ENCODE measurements at places on chromosomes 7 and 10.

DNA sequence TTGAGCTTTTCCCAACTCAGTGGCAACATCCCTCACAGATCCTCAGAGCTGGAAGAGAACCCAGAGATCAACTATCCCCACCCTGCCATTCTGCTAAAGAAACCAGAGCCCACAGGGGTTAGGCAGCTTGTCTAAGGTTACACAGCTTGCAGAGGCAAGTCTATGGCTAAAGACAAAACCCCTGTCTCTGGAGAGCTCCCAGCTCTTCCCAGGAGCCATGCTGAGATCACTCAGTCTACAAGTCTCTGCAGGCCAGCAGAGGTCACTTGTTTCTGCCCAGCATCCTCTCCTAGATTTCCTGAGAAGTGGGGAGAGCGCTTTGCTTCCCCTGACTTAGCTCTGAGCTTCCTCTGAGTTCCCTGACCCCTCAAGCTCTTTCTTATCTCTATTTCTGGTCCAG lies 28.5 kb upstream of the LOXL4 start:
- DNase-seq, result peak; percentile 42

DNA sequence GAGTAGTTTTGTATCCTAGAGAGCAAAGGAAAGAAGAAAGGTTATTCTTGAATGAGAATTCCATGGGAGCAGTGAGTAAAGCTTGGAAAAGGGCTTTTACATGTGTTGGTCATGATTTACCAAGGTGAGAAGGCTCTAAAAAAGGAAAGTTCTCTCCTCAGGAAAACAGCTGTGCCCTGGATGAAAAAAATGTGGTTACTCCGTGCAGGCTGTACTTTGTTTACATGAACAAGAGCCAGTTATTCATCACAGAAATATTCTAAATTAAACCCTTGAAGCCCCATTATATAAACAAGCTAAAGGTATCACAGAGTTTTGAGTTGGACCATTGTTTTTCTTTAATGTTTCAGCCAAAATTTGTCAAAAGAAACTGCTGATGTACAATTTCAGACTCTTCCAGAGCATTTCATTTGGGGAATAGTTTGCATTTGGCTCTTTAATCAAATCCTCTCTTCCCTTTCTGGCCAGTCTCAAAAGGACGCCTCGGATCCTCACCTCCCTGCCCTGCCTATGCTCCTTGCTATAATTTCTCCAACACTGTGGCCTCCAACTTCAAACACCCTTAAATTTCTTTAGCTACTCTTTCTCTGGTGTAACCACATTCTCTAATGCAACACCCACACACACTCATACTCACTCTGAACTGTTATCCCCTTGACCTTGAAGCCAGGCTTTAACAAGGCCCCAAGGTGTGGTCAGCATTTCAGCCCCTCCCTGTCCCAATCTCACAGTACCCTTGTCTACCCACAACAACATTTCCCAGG lies 47.4 kb downstream of the AFAP1L2 start:
- peak; percentile 7 for DNase-seq

DNA sequence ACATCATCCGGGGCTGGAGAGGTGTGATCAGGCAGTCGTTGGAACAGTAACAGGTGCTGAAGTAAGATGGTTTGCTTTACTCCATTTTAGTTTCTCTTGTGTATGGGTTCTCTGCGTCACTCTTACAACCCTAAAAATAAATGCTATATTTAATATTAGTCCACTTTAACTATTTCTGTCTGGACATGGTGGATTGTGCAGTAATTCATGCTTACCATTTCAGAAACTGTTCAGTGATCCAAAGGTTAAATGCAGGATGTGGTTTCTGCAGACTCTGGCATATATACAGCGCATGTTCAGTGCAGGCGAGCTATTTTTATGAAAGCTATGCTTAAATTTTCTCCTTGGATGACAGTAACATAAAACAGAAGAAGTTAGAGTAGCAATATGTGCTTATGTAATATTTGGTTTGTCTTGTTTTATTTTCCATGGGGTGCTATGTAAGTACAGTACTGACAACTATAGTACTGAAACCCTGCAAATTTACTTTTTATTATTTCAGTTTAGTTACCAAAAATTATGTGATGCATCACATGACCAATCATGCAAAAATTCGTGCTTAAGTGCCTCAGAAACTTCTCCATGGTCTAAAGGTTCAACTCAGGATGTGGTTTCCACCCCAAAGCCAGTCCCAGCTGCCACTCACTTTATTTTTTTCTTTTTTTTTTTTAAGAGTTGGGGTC lies 46.6 kb upstream of the GRID1 start:
- DNase-seq, result peak; percentile 45

DNA sequence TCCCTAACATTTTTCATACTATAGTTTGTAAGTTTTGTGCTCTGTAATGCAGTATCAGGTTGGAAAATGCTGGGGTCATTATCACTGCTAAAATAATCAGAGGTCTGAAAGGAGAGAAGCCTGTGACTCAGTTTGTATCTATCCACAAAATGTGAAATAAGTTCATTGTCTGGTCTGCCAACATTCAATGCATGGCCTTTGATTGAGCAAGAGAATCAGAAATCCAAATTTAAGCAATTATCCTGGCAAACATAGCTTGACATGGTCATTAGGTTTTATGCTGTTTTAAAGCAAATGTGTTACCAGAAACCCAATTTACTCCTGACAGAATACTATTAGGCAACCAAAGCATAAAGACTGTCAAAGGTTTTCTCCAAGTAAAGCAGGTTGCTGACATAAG lies 709.7 kb upstream of the SEMA3D start:
- no peak for DNase-seq

DNA sequence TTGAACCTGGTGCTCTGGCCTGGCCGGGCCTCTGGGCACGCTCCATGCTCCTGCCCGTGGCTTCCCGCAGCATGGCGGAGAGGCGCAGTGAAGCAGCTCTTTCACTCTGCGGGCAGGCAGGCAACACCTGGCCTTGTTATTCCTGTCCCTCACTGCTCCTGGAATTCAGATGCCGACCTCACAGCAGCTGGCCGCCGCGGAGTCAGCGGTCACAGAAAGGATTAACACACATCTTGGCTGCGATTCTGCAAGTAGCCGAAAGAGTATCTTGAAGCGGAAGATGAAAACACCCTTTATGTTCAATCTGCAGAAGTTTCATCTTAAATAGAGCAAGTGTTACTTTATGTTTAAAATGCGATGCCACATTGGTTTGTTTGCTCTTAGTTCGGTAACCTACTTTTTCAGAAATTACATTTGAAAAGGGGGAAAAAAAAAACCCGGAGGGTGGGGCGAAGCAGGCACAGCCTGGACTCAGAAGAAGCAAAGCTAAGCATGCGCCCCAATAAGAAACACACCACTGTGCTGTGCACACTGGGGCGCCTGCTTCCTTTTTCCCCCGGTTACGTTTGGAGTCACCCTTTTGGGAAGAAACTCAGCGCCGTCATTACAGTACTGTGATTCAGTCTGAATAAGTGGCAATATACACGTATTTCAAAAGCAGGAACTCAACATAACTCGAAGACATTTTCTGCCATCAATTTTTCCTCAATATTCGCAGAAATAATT lies 42.3 kb downstream of the BRI3 start:
- DNase-seq, result peak; percentile 24

DNA sequence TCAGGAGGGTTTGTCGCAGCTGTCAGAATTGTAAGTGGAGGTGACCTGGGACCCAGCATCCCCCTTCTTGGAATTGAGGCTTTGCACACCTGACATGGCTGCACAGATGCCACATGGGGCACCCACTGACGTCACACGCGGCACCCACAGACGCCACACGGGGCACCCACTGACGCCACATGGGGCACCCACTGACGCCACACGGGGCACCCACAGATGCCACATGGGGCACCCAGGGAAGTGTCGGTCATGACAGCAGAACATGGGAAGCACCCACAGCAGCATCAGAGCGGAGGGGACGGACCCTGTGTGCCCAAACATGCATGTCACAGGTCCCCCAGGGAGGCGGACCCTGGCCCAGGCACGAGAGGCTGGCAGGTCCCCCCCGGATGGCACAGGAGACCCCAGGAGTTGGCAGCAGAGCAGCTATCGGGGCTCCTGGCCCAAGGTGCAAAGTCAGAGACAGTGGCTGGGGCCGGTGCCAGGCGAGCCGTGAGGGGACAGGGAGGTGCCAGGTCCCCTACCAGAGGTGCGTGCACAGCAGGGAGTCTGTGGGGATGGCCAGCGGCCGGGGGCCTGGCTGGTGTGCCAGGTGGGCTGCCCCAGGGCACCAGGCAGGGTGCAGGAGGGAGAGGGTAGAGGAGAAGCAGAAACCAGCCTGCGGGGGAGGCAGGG lies 21.1 kb downstream of the KNDC1 start:
- DNase-seq, result no peak

GRCh38 chr7:100602889-100603725 lies 944 bp downstream of the PCOLCE start:
- peak; percentile 86 for DNase-seq

- no peak for DNase-seq
Measured at GRCh38 chr7:497346-497745, 22.3 kb downstream of the PDGFA start.

GRCh38 chr7:39410582-39410981 lies 155.6 kb upstream of the YAE1 start:
- peak; percentile 2 for DNase-seq

DNA sequence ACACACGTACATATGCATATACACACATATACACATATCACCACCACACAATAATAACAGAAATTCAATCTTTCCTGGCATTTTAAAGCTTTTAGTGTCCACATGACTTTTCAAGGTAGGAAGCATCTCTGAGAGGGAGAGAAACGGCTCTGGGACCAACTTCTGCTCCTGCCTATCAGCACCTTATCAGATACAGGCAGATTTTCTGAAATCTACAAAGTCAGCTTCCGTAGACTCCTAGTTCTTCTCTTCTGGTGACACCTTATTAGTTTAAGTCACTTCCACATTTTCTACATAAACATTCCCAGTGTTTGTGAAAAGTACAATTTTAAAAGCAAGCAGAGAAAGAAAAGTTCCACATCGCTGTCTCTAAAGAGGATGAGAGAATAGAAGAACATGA lies 74.5 kb downstream of the ZNF22 start:
- DNase-seq, result no peak

- no peak for DNase-seq
Measured at GRCh38 chr7:157851501-157852067, 514.8 kb downstream of the DNAJB6 start.

- DNase-seq, result no peak
Measured at GRCh38 chr7:66669088-66669487, 40.4 kb downstream of the KCTD7 start.

GRCh38 chr7:87687653-87688254 lies 59.6 kb downstream of the RUNDC3B start:
- DNase-seq, result no peak

DNA sequence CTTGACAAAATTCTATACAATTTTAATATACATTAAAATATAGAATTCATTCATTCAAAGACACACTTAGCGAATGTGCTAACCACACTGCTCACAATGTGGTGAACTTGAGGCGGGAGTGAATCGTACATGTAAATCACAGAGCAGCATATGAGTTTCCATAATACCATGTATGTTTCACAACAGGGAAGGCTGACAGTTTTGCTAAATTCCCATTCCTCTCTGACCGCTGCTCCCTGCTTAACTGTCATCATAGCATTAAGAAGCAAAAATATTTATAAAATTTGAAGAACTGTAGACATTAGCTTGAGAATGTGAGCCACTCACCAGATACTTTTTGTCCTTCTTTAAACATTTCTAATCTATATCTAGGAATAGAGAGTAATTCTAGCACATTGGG lies 763.3 kb downstream of the MAGI2 start:
- peak; percentile 29 for DNase-seq

GRCh38 chr10:63515002-63515763 lies 6.0 kb upstream of the REEP3 start:
- DNase-seq, result peak; percentile 50

DNA sequence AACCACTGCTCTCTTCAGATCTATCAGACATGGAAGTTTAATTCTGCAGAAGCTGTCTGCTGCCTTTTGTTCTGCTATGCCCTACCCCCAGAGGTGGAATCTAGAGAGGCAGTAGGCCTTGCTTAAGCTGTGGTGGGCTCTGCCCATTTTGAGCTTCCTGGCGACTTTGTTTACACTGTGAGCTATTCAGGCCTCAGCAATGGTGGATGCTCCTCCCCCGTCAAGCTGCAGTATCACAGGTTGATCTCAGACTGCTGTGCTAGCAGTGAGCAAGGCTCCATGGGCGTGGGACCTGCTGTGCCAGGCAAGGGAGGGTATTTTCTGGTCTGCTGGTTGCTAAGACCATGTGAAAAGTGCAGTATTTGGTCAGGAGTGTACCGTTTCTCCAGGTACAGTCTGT lies 45.1 kb upstream of the CDK14 start:
- no peak for DNase-seq

GRCh38 chr7:907158-907980 lies 31.0 kb downstream of the GET4 start:
- peak; percentile 26 for DNase-seq

GRCh38 chr10:125633517-125633999 lies 49.4 kb downstream of the TEX36 start:
- no peak for DNase-seq

GRCh38 chr7:2272031-2272430 lies 30.0 kb downstream of the NUDT1 start:
- DNase-seq, result no peak

DNA sequence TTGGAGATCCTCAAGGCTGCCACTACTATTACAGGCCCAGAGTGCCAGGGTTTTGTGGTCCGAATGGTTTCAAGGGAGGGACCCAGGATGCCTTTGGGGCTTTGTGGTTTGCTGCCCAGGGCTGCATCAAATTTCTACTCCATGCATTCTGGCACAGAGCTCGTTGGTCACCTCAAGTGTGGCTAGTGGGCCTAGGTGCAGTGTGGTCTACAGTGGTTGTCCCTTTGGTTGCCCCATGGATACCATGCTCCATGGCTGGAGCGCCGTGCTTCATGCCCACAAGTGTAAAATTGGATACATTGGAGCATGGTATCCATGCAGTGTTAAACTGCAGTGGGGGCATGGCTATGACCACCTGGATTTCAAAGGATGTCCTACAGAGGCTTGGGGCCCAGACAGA lies 5.4 kb upstream of the PRF1 start:
- DNase-seq, result no peak

DNA sequence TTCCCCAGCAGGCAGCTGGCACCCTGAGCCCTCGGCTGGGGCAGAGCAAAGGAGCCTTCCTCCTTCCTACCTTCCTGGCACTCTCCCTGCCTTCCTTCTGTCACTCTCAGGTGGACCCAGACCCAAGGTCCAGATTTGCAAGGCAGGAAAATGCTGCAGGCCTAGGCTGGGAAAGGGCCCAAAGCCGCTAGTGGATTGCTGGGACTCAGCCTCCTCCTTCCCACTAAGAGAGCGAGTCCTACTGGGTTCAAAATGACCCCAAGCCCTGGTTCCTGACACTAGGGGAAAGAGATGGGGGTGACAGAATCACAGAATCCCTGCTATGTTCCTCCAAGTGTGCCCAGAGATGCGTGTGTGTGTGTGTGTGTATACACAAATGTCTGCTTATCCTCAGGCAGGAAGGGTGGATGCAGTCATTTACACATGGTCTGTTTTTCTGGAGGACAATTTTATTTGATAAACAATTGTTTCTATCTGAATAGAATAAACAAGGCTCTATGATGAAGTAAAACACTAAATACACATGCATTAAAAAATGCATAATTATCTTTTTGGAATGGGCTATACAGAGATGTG lies 1.3 kb upstream of the PLAU start:
- DNase-seq, result no peak

GRCh38 chr10:74113546-74113945 lies 37.1 kb downstream of the AP3M1 start:
- DNase-seq, result peak; percentile 62
